Hypothalamus (tissue), 51 donors: ENCODE measurements at places on chromosomes 1 and 21.

- DNase-seq = no peak
Observed at GRCh38 chr1:147496571-147497210, 44.6 kb upstream of the BCL9 start.

DNA sequence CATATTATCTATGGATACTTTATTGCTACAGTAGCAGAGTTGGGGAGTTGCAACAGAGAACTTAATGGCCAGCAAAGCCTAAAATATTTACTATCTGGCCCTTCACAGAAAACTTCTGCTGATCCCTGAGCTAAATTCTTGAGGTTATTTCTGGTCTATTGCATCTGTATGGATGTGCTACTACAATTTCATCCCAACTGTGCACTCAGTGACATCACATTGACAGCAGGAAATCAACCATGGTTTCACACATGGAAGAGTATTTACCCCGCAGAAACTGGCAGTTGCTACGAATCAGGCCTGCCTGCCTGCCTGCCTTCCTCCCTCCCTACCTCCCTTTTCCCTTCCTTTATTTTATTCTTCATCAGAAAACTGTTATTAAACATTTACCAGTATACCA is 12.1 kb downstream of the CLCA2 start:
- DNase-seq = no peak

DNA sequence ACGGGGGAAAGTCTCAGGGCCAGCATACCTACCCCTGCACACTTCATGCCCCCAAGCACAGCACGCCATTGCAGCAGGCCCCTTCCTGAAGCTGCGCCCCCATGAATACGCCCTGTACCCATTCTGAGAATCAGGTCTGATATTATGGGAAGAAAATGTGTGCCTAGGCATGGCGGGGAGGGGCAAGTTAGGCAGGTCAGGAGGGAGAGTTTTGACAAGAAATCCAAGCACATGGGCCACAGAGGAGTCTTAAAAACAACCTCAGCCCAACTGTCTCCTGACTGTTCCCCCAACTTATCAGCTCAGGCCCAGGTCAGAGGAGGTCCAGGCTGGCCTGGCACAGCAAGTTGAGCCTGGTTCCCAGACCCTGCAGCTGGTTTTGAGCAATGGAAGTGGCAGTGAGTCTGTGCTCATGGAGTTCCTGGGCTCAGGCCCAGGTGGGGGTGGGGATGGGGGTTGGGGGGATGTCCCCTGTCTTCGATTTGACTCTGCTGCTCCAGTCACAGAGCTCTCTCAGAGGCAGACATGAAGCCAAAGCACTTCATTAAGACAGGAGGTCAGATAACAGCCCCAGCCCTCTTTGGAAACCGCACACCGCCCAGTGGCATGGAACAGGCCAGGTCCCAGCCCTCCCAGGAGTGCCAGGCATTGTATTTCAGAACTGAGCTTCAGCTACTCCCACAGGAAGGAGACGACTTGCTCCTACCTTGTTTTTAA is 20.6 kb upstream of the BCAR3 start:
- DNase-seq = no peak

- no peak for DNase-seq
Observed at GRCh38 chr1:170360601-170361000, 171.4 kb upstream of the GORAB start.

DNA sequence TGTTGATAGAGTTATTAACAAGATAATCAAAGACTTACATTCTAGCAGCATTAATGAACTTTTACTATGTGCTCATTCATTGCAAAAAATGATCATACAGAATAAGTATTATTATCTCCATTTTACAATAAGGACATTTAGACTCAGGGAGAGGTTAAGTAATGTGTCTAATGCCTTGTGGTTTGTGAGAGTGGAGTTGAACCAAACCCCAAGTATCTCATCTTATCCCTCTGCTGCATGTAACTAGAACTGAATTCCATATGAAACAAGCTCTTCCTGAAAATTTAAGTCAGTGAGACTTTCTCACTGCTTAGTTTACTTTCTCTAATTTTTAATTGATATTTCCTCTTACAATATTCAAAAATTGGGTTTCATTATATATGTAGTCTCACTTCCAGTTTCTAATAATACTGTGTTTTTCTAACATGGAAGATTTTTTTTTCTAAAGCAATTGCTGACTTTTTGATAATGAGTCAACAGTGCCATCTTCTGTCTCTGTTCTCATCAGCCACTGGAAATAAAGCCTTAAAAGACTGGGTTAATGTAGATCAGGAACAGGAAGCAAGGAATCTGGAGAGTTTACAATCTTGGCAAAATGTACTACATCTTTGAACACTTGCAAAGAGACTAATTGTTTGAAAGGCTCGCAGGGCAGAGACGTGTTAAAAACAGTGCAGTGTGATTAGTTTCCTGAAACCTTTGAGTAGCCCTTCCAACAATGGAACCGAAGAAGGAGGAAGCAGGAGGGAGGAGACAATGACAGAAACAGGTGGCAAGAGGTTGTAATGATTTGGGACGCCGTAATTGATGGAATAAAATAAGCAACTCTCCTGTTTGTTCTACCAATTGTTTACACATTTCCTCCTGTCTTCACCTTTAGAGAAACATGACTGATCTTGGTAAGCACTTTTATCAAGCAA is 567.6 kb downstream of the MRPL39 start:
- DNase-seq = no peak
